ENCODE measurements at places on chromosomes 4 and X. TPM values are rescaled to one million over a fixed set of nuclear protein-coding genes. Genes with fewer than 3 reads are reported as not detected.

DNA sequence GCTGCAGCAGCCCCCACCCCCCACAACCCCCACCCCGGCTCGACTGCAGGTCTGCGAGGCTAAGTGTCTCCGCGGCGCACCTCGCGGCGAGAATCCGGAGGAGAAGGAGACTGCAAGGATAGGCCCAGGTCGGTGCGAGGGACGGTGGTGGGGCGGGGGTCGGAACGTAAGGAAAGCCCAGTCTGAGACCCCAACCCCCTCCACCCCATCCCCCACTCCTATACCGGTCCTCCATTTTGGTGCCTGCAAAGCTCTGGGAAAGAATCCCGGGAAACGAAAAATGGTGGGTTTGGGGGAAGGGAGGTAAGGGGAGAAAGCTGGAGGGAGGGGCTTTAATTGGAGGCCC lies 614 bp downstream of the BEX3 start:
- peak overlapping the region; percentile 88 for H3K27ac ChIP-seq
- peaks cover 8% of the 10 kb centered on the region for H3K36me3 ChIP-seq
- peak overlapping the region; percentile 90 for H3K4me3 ChIP-seq
- H3K4me1 ChIP-seq: peaks cover 19% of the 10 kb centered on the region

GRCh38 chr4:20487852-20488251 lies 212.4 kb upstream of the PACRGL start:
- H3K27ac ChIP-seq: no peak overlapping the region
- peaks cover 1% of the 10 kb centered on the region for H3K36me3 ChIP-seq
- H3K27me3 ChIP-seq: no peaks in the 10 kb centered on the region
- no peak for DNase-seq
- peaks cover 10% of the 10 kb centered on the region for H3K4me1 ChIP-seq

Gene SLC10A4
- total RNA-seq: 2.7 TPM

- H3K36me3 ChIP-seq: peaks cover 7% of the 10 kb centered on the region
- DNase-seq: no peak
- peaks cover 12% of the 10 kb centered on the region for H3K4me1 ChIP-seq
- H3K27ac ChIP-seq: no peak overlapping the region
- H3K4me3 ChIP-seq: no peak overlapping the region
- H3K27me3 ChIP-seq: no peaks in the 10 kb centered on the region
Measured at GRCh38 chrX:112694811-112695210, 15.1 kb upstream of the LHFPL1 start.

GRCh38 chr4:26503844-26504243 lies 13.6 kb upstream of the CCKAR start:
- no peak for DNase-seq
- H3K27me3 ChIP-seq: peaks cover 8% of the 10 kb centered on the region
- no peak overlapping the region for H3K4me3 ChIP-seq
- H3K27ac ChIP-seq: no peak overlapping the region

- H3K27ac ChIP-seq: no peak overlapping the region
- H3K4me1 ChIP-seq: no peaks in the 10 kb centered on the region
- no peak overlapping the region for H3K4me3 ChIP-seq
- no peaks in the 10 kb centered on the region for H3K36me3 ChIP-seq
- no peak for DNase-seq
Measured at GRCh38 chr4:163932504-163932903, 438.0 kb downstream of the TMA16 start.

- H3K36me3 ChIP-seq: no peaks in the 10 kb centered on the region
- H3K27me3 ChIP-seq: no peaks in the 10 kb centered on the region
- no peaks in the 10 kb centered on the region for H3K4me1 ChIP-seq
- no peak overlapping the region for H3K4me3 ChIP-seq
- DNase-seq: no peak
- H3K27ac ChIP-seq: no peak overlapping the region
Measured at GRCh38 chrX:43349363-43349762, 306.7 kb upstream of the MAOA start.

Gene CT47C1
- total RNA-seq: not detected

GRCh38 chr4:73897380-73898136 lies 28.4 kb downstream of the CXCL1 start:
- no peak overlapping the region for H3K4me3 ChIP-seq
- no peak for DNase-seq
- no peak overlapping the region for H3K27ac ChIP-seq
- H3K36me3 ChIP-seq: no peaks in the 10 kb centered on the region
- peaks cover 11% of the 10 kb centered on the region for H3K4me1 ChIP-seq

- no peaks in the 10 kb centered on the region for H3K4me1 ChIP-seq
- no peak for DNase-seq
- H3K36me3 ChIP-seq: no peaks in the 10 kb centered on the region
- no peak overlapping the region for H3K27ac ChIP-seq
Measured at GRCh38 chrX:150085881-150086280, 147.6 kb upstream of the EOLA2 start.

Gene XG
- 1.2 TPM for total RNA-seq

DNA sequence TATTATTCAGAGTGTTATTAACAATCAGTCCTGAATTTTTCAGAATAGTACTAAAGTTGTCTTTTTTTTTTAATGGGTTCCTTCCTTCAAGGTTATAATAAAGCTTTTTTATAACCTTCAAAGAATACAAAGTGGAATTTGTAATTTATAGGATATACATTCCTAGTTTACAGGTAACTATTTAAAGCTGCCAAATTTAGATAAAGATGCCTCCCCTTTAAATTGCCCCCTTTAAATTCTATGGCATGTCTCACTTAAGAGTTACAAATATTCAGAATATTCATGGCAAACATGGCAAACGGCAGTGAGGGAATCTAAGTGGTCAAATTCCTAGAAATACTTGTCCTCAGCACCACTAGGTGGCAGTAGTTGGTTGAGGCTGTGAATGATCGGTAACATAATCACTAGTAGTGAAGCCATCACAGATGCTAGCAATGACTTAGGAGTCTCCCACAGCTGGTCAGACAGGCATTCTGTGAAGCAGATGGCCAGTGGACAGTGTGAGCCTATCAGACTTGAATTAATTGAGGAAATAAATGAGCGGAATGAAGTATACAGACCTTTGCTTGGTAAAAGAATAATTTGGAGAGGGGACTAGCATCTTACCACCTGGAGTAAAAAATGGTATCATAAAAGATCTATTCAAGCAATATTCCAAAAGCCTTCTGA lies 86.4 kb downstream of the CBR4 start:
- H3K36me3 ChIP-seq: peaks cover 22% of the 10 kb centered on the region
- peak overlapping the region; percentile 31 for H3K27ac ChIP-seq
- H3K4me1 ChIP-seq: peaks cover 1% of the 10 kb centered on the region
- peak; percentile 27 for DNase-seq
- H3K4me3 ChIP-seq: no peak overlapping the region
- H3K27me3 ChIP-seq: no peaks in the 10 kb centered on the region

DNA sequence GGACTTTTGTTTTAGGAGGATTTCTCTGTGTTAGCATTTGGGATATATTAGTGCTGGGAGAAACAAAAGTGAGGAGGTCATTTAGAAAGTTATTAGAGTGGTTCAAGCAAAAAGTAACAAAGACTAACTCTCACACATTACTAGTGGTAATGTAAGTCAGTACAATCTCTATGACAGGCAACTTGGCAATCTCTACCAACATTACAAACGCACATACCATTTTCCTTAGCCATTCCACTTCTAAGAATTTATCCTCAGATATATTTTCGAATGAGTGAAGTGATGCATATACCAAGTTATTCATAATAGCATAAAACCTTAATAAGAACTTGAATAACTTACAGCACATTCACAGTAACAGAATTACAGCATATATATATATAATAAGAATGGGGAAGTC lies 146.2 kb downstream of the PRSS12 start:
- no peak overlapping the region for H3K4me3 ChIP-seq
- no peak overlapping the region for H3K27ac ChIP-seq
- no peak for DNase-seq
- peaks cover 1% of the 10 kb centered on the region for H3K36me3 ChIP-seq
- H3K27me3 ChIP-seq: no peaks in the 10 kb centered on the region

GRCh38 chr4:113069212-113069892 lies 19.9 kb downstream of the ANK2 start:
- no peak overlapping the region for H3K4me3 ChIP-seq
- DNase-seq: no peak
- H3K27me3 ChIP-seq: peaks cover 5% of the 10 kb centered on the region
- no peak overlapping the region for H3K27ac ChIP-seq

DNA sequence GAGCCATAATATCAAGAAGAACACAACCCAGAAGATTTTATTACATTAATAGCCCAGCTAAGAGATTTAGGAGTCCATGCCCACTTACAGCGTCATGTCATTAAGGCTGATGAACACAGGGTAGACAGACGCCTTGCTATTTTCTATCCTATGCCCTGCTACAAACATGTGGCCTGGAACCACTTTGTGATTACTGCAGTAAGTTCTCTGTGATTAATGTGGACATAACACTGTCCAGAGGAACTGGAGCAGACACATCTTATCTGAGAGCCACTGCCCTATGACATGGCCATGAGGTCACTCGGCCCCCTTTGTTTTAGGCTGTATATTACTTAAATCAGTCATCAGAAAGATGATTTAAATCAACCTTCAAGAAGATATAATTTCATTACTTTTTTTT lies 211.7 kb downstream of the MAML3 start:
- H3K36me3 ChIP-seq: peaks cover 5% of the 10 kb centered on the region

- no peaks in the 10 kb centered on the region for H3K27me3 ChIP-seq
- peaks cover 5% of the 10 kb centered on the region for H3K36me3 ChIP-seq
- no peak for DNase-seq
- H3K27ac ChIP-seq: peak overlapping the region; percentile 73
- H3K4me1 ChIP-seq: peaks cover 5% of the 10 kb centered on the region
Measured at GRCh38 chrX:123736333-123736921, 3.6 kb upstream of the THOC2 start.

Gene GLRB
- total RNA-seq: 11.9 TPM

DNA sequence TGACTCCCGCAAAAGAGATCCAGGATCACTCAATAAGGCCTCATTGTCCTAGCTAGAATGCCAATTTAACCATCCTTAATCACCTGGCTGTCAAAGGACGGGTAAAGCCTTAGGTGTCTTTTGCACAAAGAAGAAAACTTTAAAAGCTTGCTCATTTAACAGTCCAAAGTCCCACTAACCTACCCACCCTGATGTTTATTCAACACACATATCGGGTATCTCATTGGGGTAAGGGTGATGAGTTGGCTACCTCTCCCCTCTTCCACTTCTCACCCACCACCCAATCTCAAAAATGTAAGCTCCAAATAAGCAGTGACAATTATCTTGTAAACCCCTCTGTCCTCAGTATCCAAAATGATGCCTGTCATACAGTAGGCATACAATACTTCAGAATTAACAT lies 988 bp upstream of the SRD5A3 start:
- H3K4me3 ChIP-seq: no peak overlapping the region
- H3K4me1 ChIP-seq: peaks cover 7% of the 10 kb centered on the region
- no peaks in the 10 kb centered on the region for H3K36me3 ChIP-seq
- H3K27ac ChIP-seq: peak overlapping the region; percentile 17
- no peak for DNase-seq
- no peaks in the 10 kb centered on the region for H3K27me3 ChIP-seq

DNA sequence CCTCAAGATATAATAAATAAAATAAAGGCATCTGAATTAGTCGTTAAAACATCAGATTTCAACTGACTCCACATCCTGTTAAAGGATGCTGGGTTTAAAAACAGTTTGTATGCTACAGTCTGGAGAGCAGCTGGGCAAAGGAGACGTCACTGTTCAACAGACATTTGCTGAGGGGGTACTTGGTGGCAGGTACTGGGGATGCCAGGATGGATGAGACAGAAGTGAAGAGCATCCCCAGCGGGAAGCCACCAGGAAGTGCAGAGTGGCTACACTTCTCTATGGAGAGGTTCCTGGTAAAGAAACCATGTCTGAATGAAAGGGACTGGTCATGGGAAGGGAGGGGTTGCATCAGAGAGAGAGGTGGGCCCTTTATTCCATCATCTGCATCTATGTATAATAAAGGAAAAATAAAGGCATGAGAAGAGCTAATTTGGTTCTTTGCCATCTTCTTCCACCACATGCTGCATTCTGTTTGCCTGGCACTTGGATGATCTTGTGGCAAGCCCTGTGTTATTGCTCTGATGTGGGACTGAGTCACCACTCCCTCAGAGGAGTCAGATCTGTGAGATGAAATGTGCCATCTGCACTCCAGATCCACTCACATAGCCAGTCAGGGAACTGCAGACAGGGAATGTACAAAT lies 145.0 kb downstream of the SOWAHB start:
- no peaks in the 10 kb centered on the region for H3K27me3 ChIP-seq
- no peak for DNase-seq
- no peak overlapping the region for H3K4me3 ChIP-seq

- peaks cover 6% of the 10 kb centered on the region for H3K4me1 ChIP-seq
- no peak for DNase-seq
- H3K36me3 ChIP-seq: no peaks in the 10 kb centered on the region
- H3K27ac ChIP-seq: no peak overlapping the region
- H3K27me3 ChIP-seq: no peaks in the 10 kb centered on the region
Measured at GRCh38 chr4:176784816-176785215, 7.9 kb downstream of the VEGFC start.

GRCh38 chr4:138675685-138676084 lies 339.9 kb upstream of the NOCT start:
- no peaks in the 10 kb centered on the region for H3K27me3 ChIP-seq
- no peaks in the 10 kb centered on the region for H3K36me3 ChIP-seq
- peaks cover 31% of the 10 kb centered on the region for H3K4me1 ChIP-seq
- H3K4me3 ChIP-seq: no peak overlapping the region

DNA sequence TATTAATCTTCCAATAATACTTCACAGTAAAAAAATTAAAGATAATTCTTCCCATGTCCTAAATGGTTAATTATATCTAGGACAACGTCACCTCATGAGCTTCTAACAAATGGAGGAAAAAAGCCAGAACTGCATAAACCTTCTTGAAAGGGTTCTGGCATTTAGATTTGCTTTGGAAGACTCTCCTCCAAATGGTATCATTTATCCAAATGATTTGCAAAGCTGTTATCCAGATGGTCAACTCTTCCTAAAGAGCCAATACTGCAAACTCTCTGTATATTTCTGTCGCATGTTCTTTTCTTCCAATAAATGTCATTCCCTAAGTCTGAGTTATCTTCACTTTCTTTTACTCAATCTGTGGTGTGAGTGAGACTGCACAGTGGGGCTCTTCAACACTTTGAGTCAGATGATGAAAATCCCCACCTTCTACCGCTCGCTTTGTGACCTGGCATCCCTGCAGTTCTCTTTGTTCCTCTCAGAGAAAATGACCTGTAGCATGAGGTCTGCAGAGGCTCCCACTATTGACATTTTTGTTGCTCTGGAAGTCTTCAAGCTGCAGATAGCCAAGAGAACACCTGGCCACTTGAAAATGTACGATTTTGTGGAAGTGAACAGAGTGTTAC lies 52.9 kb downstream of the TMEM150C start:
- H3K27ac ChIP-seq: no peak overlapping the region
- DNase-seq: no peak
- no peaks in the 10 kb centered on the region for H3K36me3 ChIP-seq
- H3K27me3 ChIP-seq: no peaks in the 10 kb centered on the region
- H3K4me1 ChIP-seq: peaks cover 8% of the 10 kb centered on the region

DNA sequence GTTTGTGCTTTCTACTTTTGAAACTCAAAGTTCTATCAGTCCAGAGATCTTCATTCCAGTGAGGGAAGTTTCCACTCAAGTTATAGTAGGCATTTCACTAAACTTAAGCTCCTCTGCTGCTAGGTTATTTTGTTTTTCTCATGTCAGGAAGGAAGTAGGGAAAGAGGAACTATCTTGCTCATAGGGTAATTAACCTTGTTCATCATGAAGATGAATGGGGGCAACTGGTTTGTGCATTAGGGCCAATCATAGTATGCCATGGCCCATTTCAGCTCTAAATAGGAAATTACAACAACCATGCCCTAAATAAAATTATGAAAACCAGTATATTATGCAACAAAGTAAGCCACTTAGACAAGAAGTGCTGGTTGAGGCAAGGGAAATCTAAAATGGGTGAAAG lies 804.7 kb upstream of the NDST4 start:
- no peak overlapping the region for H3K27ac ChIP-seq
- no peaks in the 10 kb centered on the region for H3K4me1 ChIP-seq
- no peak overlapping the region for H3K4me3 ChIP-seq
- no peaks in the 10 kb centered on the region for H3K27me3 ChIP-seq
- DNase-seq: no peak
